T-helper 2 cell treated with Interferon-gamma antibody and Interleukin-4, amounts not matched to agents 100 ng/mL and 5 ng/mL, for 36 hours (primary cell): ENCODE measurements at places on chromosomes 6 and 20. TPM values are rescaled to one million over a fixed set of nuclear protein-coding genes. Genes with fewer than 3 reads are reported as not detected.

RALGAPB gene
- 34.5 TPM in 2 replicates for total RNA-seq

PARD6B gene
- 4.1 and 4.5 TPM in 2 replicates for total RNA-seq

MLN gene
- total RNA-seq, result not detected in 2 replicates

SMLR1 gene
- not detected in 2 replicates for total RNA-seq

OTOR gene
- not detected in 2 replicates for total RNA-seq

PTK7 gene
- total RNA-seq, result 1.9 TPM in 2 replicates

SLC35F1 gene
- total RNA-seq, result not detected in 2 replicates

RIPPLY2 gene
- total RNA-seq, result not detected in 2 replicates

HLA-DMA gene
- total RNA-seq, result 32.7 and 35.6 TPM in 2 replicates

SYTL3 gene
- 36.9 and 39.4 TPM in 2 replicates for total RNA-seq

FKBP1C gene
- 1.9 and 3.1 TPM in 2 replicates for total RNA-seq

TCF21 gene
- not detected in 2 replicates for total RNA-seq

TENT5A gene
- 1.4 and 2.5 TPM in 2 replicates for total RNA-seq
